ENCODE measurements at places on chromosomes 12 and 14.

- peak; percentile 15 for DNase-seq
Observed at GRCh38 chr14:81452341-81453133, 52.4 kb upstream of the STON2 start.

DNA sequence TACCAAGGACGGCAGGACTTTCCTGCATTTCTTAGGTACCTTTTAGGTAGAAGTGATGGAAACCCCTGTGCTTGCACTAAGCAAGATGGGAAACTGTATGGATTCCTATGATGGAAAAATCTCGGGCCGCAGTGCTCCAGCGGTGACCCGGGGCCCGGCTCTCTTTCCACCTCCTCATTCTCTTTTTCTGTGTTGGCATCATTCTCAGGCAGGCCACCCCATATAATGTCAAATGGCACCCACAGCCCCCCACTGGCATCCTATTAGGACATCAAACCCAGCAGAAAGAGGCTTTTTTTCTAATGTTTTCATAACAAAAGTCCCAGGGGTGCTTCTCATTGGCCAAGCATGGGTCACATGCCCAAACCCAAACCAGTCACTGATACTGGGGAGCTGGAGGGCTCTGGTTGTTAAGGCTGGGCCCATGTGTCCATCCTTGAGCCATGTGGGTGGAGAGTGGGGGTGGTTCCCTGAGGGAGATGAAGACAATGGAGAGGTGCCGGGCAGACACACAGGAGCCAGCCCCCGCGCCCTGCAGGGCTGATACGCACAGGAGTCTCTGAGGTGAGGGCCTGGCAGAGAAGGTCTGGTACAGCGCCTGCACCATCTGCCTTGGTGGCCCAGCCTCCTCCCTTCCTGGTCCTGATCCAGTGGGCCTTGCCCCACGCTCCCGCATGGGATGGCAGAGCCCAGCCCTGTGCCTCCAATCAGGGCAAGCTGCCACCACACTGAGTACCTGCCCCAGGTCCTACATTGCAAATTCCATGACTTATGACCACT is 142.1 kb downstream of the CALM1 start:
- no peak for DNase-seq

DNA sequence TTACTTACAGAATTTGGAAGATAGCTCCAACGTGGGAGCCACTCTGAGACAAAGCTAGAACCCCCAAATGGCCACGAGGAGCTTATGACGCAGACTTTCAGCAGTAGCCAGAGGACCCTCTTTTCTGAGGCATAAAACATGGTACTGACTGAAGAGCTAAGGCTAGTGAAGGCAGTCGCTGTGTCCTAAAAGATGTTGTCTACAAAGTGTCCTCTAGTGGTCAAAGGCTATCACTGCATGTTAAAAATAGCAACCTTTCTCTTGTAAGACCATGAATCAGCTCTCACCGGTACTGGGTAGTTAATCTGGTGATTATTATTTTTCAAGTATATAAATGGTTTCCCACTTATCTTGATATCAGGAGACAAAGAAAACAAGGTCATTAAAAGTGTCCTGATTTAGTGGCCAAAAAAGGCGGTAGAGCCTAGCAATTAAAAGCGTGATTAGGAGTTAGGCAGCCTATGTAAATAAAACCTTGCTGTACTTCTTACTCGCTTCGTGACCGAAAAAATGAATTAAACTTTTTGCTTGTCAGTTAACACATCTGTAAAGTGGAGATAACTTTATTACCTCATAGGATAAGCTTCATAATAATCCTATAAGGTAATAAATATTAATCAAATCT is 47.0 kb upstream of the LGR5 start:
- DNase-seq = peak; percentile 65

DNA sequence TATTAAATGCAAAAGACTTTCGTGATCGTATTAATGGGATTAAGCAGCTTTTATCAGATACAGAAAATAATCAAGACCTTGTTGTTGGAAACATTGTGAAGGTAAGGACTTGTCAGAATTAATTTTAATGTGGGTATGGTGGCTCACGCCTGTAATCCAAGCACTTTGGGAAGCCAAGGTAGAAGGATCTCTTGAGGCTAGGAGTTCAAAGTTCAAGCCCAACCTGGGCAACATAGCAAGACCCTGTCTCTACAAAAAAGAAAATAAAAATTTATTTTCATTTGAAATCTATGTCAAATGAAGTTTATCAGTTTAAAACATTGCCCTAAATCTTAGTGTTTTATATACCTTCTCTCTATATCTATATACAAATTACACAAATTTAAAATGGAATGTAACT is 17.2 kb upstream of the PRPF39 start:
- DNase-seq = no peak

- no peak for DNase-seq
Observed at GRCh38 chr12:64203775-64204174, 18.3 kb downstream of the KICS2 start.

DNA sequence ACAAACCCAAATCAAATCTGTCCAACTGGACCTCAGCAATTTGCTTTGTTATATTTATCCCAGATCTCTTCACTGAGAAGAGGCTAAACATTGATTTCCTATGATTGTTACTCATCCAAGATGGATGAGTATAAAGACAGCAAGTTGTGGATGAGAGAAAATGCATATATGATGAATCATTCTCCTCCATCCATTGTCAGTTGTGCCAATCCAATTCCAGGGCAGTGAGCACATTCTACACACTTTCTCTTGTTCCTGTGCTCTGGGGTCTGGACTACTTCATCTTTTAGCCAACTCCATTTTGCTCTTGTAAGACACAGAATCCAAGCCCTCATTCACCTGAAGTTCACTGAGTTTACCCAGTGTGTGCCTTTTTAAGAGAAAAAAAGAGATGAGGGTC is 105.7 kb downstream of the GCH1 start:
- no peak for DNase-seq

DNA sequence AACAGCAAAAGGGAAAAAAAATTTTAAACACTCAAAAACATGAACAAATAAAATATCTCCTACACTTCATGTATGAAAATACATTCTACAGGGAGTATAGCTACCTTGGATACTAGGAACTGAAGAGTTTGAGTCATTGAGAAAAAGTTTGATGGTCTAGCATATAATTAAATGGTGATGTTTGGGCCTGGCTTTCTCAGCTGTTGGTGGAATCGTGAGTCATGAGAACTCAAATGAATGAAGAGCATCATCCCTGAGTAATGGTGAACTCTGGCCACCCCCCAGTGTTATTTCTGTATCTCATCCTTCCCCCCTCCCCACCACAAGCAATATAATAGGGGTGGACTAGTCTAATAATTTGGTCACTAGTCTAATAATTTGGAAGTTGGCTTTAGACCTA is 6.7 kb upstream of the SLC6A15 start:
- DNase-seq = no peak

DNA sequence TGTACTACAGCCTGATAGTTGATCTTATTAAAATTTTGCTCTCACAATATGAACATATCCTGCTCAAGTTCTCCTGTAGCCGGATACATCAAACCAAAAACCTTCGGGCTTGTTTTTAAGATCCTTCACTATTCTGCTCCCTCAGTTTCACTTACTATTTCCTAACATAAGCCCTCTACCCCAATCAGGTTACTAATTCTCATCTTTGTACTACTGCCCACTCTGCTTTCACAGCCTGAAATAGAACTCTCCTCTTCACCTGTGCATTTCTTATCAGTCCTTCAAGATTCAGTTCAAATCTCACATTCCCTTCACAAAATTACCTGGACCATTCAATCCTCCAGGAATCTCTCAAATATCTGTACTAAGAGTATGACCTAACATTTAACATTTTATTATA is 14.2 kb downstream of the PAWR start:
- DNase-seq = no peak

- no peak for DNase-seq
Observed at GRCh38 chr12:71411635-71412034, 28.0 kb upstream of the LGR5 start.

DNA sequence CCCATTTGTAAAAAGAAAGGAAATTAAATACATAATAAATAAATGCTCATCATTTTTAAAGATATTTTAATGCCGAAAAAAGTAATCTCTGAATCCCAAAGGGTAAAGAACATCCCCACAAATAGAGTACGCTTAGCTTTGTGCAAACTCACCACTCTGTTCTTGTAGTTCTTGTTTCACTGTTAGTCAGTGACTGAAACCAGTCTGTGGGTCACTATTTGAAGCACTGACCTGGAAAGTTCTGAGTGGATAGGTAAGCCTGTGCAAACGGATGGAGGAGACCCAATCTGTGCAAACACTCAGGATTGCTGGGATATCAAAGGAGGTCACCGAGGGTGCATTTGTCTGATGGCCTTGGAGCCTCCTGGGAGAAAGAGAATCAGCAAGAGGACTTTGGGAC is 68.1 kb upstream of the TSPAN11 start:
- DNase-seq = no peak

Data from HuH-7 (cell line).